ENCODE measurements at places on chromosomes 3 and 15.
A peak's percentile ranks its signal among the peaks of the same experiment; 100 is the strongest.

GRCh38 chr3:168524129-168524528, 428.4 kb upstream of the GOLIM4 start:
- DNase-seq = no peak

GRCh38 chr3:24881239-24881638, 386.6 kb upstream of the THRB start:
- DNase-seq = no peak

DNA sequence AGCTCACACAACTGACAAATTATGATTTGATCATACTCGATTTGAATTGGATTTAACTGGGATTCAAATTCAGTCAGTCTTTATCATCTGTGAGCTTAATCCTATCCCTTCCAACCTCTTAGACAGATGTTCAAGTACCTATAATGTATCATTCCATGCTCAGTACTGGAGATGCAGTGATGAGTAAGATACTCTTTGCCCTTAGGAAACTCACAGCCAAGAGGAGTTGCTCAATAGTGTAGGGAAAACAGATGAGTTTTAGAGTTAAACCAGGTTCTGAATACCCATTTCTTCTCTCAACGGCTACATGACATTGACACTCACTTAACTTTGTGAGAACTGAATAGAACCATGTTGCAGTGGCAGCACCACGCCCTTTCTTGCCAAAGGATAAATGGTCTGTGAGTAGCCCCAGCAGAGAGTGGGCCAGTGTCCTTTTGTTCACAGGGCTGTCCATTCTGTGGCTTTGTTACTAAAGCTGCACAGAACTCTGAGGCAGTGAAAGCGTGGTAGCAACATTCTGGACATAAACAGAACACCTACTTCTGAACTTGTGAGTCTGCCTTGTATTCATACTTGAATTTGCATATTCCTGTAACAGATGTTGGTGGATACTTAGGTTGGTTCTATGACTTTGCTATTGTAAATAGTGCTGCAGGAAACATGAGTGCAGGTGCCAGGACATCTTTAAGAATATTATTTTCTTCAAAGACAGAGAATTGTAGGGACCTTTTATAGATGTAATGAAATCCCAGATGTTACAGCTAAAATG, 91.6 kb downstream of the RASA2 start:
- DNase-seq = no peak

GRCh38 chr3:171986757-171987518, 52.4 kb upstream of the FNDC3B start:
- no peak for DNase-seq

GRCh38 chr15:98311566-98312188, 336.7 kb upstream of the IGF1R start:
- peak; percentile 33 for DNase-seq

- DNase-seq = no peak
Measured at GRCh38 chr3:150691414-150692040, 12.2 kb downstream of the ERICH6 start.

GRCh38 chr3:41682382-41682781, 279.5 kb downstream of the ULK4 start:
- DNase-seq = no peak

DNA sequence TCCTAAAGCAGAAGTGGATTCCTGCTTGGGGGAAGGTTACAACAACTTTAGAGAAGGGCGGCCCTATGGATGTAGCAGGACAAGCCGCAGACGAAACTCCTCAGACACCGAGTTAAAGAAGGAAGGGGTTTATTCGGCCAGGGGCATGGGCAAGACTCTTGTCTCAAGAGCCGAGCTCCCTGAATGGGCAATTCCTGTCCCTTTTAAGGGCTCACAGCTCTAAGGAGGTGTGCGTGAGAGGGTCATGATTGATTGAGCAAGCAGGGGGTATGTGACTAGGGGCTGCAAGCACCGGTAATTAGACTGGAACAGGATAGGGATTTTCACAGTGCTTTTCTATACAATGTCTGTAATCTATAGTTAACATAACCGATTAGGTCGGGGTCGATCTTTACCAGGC, 879 bp upstream of the PDHB start:
- DNase-seq = no peak

GRCh38 chr3:138675393-138675792, 66.8 kb downstream of the FAIM start:
- DNase-seq = no peak

GRCh38 chr3:16298891-16299290, 33.9 kb downstream of the OXNAD1 start:
- DNase-seq = no peak

DNA sequence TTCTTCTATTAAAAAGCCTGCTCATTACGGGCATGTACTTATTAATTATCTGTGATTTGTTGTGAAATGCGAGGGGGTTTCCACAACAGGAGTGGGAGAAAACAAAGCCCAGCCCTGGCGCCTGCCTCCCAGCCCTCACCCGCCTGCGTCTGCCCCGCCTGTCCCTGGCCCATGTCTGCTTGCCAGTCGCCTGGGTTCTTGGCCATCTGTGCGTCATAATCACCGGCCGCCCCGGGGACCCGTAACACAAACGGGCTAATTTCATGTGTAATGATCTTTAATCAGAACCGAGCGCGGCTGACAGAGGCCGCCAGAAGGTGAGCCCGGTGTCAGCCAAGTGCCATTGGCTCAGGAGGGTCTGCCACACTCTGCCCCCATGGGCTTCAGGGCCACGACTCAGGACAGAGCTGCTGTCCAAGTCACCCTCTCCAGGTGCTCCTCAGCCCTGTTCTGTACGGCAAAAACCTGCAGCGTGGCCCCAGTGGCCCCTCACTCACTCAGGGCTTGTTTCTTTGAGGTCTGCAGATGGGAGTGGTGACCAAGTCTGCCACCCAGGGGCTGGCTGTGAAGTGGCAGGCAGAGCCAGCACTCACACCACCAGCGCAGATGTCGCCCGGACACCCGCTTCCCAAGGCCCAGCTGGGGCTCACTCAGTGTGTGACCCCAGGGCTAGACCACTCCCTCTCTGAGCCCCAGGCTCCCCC, 28.8 kb upstream of the TMEM115 start:
- no peak for DNase-seq

- no peak for DNase-seq
Measured at GRCh38 chr3:146159616-146160320, 1.2 kb downstream of the PLOD2 start.

DNA sequence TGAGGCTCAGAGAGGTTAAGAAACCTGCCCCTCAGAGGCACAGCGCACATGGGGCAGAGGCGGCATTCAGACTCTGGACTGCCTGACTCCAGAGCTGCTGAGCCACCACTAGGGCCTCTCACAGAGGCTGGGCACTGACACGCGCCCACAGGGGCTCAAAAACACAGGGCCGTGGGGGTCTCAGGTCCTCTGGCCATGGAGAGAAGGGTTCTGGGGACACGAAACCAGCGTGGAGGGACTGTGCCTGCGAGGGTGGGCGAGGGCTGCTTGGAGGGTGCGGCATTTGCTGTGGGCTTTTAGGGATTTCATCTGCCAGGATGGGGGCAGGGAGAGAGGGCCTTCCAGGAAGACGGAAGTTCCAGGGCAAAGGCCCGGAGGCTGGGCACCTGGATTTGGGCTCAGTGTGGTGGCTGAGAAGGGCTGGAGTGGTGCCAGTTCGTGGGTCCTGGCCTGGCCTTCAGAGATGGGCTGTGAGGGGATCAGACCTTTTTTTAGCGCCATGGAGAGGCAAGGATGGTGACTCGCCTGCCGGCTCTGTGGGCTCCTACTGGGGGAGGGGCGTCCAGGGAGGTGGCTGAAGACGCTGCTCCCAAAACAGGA, 69.6 kb downstream of the EFCAB12 start:
- no peak for DNase-seq

- no peak for DNase-seq
Measured at GRCh38 chr15:81096398-81096797, 37.7 kb upstream of the CFAP161 start.

DNA sequence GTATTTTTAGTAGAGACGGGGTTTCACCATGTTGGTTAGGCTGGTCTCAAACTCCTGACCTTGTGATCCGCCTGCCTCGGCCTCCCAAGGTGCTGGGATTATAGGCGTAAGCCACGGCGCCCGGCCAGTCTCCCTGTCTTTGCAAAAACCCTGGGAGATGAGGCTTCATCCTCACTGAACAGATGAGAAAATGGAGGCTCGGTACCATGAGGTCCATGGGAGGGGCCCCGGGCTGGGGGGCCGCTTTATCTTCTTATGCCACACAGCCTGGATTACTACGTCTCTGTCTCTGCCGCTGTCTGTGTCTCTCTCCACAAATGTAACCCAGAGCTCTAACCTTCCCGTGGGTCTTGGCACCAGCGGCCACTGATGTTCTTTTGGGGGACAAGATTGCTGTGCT, 39.1 kb downstream of the ABTB1 start:
- DNase-seq = no peak

- DNase-seq = no peak
Measured at GRCh38 chr3:9068051-9068450, 104.8 kb upstream of the RAD18 start.

GRCh38 chr3:161171639-161172552, 49.2 kb upstream of the NMD3 start:
- no peak for DNase-seq

DNA sequence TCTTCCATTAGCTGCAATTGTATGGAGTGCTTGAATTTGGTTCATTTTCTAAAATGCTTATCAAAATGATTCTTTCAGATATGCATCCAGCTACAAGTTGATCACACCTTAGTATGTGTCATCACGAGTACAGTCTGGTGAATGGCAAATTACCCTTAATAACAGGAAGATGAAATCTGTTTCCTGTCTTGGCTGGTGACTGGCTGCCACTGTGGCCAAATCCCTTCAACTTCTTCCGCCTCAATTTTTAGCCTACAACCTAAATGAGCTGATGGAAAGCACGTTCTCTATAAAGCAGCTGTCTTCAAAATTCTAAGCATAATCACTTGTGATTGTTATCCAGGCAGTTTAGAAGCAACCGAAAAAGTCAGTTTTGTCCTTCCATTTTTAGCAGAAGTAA, 387.1 kb upstream of the NECTIN3 start:
- DNase-seq = no peak

GRCh38 chr15:42742149-42742548, 5.2 kb upstream of the CDAN1 start:
- DNase-seq = no peak

DNA sequence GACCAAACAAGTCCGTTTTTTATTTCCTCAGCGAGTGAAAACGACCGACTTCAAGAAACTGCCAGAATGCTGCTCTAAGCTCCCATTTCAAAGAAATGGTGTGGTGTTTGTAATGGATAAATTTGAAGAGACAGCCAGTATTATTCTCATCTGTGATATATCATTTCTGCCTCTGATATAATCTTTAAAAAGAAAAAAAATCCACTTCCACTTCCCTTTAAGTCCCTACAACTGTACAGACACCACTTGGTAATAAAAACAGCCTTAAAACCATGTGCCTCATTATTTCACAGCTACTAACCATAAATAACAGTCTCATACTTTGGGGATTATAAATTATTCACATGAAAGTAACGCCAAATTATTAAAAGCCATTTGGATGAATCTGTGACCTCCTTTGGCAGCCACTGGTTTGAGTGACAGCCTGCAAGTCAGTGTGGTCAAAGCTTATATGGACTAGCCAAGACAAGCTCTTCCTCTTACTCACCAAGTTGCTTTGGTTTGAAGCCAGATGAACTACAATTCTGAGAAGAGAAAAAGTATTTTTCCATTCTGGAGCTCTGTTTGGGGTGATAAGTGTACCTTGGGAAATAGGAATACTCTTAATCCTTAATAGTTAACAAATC, 168.0 kb downstream of the SHOX2 start:
- DNase-seq = no peak

GRCh38 chr3:183188895-183189462, 26.4 kb upstream of the LAMP3 start:
- DNase-seq = no peak

- no peak for DNase-seq
Measured at GRCh38 chr3:168645180-168645579, 549.5 kb upstream of the GOLIM4 start.

GRCh38 chr3:181770296-181770695, 58.6 kb downstream of the SOX2 start:
- DNase-seq = no peak

DNA sequence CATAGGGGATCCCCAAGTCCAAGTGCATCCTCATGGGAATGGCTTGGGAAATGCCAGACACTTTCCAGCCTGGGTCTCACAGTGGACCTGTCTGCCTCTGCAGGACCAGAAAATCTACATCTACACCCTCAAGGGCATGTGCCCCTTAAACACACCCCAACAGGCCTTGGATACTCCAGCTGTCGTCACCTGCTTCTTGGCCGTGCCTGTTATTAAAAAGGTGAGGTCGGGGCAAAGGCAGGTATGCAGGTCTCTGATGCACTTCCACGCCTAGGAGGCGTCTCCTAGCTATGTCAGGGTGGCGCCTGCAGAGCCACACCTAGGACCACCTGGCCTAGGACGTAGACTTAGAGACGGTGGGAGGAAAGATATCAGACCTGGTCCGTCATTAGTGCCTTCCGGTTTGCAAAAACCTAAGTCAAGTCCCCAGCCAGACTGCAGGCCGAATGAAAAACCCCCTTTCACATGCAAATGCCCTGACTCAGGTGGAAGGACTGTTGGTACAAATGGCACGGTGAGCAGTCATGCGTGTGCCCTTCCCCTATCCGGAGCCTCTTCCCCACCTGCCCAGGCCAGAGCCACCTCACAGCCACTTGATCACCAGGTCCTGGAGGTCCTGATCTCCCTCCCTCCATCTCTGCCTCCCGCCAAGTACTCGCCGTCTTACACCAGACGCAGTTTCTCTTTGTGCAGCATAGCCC, 143.5 kb downstream of the LRRK1 start:
- no peak for DNase-seq

- DNase-seq = no peak
Measured at GRCh38 chr3:90054311-90054710, 946.9 kb downstream of the EPHA3 start.

GRCh38 chr3:28576614-28577200, 228.1 kb upstream of the AZI2 start:
- no peak for DNase-seq

DNA sequence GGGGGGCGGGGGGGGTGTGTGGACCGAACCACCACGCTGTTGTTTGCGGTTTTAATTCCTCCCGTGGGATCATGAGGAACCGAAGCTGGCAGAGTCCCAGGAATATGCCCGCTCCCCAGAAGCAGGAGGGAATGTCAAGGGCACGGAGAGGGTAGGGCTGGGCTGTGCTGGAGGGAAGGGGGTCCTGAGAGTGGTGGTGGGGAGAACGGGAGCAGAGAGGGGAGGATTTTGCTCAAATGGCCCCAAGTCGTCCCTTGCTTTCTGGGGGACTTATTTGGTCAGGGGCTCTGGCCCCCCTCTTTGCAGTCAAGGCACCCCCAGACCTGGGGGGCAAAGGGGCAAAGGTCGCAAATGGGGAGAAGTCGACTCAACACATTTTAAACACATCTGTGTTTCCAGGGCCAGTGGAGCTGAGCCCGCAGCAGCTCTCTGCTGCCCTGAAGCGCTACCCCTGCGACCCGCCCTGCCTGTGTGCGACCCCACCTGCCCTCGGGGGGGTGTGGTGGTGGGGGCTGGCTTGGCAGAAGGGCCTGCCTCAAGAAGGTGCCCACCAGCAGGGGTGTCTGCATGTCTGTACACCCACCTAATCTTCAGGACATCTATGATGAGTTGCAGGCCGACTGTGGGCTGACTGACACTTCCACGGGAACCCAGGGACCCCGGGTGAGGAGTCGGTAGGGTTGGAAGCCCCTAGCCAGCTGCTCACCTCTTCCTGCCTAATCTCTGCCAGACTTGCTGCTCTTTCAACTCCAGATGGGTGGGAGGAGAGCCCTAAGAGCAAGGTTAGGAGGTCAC, 602 bp upstream of the ATP2B2 start:
- no peak for DNase-seq

- no peak for DNase-seq
Measured at GRCh38 chr3:130772129-130772528, 25.5 kb upstream of the PIK3R4 start.

All from stimulated activated CD8-positive, alpha-beta memory T cell treated with anti-CD3 and anti-CD28 coated beads, Interleukin-7, amount 100 ng/mL, for 4 hours (primary cell).